ENCODE measurements at places on chromosomes 3 and 15.

DNA sequence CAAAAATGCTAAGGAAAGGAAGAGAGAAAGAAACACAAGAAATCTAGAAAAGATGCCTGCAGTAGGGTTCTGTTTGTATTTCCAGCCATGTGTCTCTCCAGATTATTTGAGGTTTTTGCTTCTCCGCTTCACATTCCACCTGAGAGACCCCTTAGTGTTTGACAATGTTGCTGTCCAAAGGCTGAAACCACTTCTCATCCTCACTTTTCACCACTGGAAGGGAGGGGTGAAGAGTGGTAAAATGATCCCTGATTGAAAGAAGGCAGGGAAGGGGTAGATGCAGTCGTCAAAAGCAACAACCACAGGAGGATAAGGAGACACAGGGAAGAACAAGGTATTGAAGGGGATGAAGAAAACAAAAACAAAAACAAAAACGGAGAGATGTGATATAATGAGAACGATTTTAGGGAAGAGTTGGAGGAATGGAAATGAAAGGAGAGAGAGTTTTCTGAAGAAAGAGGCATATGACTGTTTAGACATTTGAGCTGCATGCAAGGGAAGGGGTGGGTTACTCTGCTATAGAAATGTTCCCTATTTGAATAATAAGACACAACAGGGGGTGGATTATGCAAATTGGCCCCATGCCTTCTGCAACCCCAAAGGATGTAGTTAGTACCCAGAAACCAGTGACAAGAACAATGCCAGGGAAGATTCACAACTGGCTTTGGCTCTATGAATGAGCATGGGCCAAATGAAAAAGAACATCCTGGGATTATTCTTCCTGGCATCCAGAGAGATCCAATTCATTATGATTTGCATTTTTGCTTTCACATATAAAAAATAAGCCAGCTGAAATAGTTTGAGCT, 235.9 kb downstream of the GAP43 start:
- no peak for DNase-seq

GRCh38 chr15:98131924-98132323, 171.4 kb downstream of the ARRDC4 start:
- DNase-seq = no peak

GRCh38 chr3:155441026-155441425, 147.5 kb upstream of the STRIT1 start:
- DNase-seq = no peak

GRCh38 chr3:67644827-67645226, 9.6 kb downstream of the SUCLG2 start:
- DNase-seq = no peak

GRCh38 chr3:151011427-151011826, 38.9 kb upstream of the CLRN1 start:
- no peak for DNase-seq

DNA sequence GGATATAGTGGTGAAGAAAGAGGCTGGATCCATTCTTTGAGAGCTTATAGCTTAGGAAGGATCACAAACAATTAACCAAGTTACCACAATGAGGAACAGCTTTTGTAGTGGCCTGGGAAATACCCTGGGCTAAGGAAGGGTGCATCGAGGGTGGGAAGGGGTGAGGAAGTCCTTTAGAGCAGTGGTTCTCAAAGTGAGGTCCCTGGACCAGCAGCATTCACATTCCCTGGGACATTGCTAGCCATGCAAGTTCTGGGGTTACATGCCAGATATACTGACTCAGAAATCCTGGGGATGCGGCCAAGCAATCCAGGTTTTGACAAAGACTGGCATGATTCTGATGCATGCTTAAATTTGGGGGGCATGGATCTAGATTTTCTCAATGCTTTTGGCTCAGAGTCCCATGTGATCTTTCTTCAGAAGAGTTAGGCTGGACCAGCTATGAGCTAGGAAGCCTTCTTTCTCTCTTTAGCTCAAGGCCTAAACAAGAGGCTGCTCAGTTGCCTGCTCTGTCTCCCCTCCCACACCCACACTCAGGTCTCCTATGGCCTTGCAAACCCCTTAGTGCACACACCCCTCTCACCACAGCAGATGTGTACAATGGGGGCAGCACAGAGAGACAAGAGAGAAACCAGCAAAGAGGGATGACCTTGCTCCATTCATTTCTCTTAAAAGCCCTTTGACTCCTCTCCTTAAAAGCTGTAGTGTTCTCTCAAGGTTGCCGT, 1.8 kb upstream of the CCR1 start:
- DNase-seq = no peak

DNA sequence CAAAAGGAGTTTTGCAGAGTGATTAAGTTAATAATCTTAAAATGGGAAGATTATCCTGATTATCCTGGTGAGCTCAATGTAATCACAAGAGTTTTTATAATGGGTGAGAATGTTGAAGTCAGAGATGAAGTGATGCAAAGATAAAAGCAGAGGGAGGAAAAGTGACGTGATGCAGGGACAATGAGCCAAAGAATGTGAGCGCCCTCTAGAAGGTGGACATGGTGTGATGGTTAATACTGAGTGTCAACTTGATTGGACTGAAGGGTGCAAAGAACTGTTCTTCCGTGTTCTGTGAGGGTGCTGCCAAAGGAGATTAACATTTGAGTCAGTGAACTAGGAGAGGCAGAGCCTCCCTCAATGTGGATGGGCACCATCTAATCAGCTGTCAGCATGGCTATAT, 569.6 kb upstream of the AGTR1 start:
- DNase-seq = no peak

GRCh38 chr3:52685709-52686691, at the start of the genes GNL3 and PBRM1:
TSS of gene GNL3 (plus strand) at chr3:52686032. CDS start at chr3:52686093, 61 bp downstream.
TSS of gene PBRM1 (minus strand) at chr3:52685913.
- DNase-seq = peak; percentile 90

DNA sequence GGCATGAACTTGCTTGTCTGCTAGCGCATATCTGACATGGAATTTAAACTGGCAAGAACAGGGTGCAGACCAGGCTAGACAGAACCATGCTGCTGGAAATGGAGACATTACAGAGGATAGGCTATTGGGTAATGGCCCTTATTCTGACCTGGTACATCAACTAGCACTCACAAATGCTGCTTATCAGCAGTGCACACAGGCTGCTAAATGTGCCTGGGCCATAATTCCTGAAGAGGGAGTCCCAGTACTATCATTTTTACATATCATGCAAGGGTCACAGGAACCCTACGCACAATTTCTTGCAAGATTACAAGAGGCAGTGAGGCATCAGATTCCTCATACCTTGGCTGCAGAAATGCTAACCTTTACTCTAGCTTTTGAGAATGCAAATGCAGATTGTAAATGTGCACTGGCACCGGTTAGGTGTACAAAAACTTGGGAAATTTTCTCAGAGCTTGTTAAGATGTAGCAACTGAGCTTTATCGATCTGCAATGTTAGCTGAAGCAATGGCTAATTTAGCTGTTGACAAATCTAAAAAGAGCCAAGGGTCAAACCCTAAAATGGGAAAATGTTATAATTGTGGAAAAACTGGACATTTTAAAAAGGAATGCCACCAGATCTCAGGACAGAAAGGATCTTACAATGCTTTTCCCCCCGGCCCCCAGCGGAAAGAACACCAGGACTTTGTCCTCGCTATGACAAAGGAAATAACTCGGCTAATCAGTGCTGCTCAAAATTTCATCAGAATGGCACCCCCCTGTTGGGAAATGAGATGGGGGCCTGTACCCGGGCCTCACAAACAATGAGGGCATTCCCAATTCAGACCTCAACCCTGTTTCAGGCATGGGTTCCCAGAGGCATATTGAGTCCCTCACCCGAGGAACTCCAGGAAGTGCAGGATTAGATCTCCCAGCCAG, 21.1 kb downstream of the CCRL2 start:
- DNase-seq = no peak

DNA sequence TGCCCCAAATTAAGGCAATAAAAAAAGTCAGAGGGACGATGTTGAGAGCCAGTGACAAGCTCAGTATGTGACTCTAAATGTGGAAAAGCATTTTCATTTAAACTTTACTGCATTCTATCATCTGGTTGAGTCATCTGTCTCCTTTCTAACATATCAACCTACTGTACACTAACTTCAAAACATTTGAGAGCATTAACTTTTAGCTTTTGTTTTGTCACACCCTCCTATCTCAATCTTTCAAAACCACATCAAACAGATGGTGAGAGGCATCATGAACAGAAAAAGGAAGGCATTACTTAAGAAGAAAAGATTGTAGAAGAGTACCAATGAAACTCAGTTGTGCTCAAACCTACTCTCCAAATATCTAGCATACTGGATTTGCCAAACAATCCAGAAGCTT, 4.8 kb downstream of the LRRC58 start:
- no peak for DNase-seq

DNA sequence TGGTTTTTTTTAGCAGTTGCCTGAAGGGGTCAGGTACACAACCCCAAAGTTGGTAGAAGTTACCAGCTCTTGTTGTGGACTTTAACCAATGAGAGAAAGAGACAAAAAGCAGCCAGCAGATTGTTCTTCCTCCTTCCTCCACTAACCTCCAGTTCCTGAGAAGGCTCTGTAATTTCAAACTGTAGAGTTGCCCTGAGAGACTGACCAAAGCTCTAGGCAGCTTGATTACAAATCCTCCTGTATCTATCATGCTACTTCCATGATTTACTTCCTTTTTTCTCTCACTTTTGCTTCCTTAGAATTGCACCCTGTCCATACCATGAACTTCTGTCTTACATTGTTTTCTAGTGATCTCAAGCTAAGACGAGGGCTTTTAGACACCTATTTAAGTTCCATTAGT, 29.2 kb downstream of the NSUN3 start:
- no peak for DNase-seq

DNA sequence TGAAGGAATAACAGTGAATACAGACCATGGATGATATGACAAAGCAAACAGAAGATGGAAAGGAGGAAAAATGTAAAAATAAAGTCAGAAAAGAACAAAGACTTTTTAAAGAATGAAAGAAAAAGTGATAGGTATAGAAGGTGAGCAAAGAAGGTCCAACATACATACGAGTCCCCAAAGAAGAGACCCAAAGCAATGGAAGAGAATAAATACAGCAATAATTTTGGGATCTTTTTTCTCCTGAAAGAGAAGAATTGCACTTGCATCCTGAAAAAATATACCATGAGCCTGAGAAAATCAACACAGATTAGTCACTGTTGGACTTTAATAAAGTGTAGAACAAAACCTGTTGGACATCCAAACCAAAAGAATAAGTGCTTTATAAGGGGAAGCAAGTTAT, 85.3 kb upstream of the SLC6A1 start:
- no peak for DNase-seq

DNA sequence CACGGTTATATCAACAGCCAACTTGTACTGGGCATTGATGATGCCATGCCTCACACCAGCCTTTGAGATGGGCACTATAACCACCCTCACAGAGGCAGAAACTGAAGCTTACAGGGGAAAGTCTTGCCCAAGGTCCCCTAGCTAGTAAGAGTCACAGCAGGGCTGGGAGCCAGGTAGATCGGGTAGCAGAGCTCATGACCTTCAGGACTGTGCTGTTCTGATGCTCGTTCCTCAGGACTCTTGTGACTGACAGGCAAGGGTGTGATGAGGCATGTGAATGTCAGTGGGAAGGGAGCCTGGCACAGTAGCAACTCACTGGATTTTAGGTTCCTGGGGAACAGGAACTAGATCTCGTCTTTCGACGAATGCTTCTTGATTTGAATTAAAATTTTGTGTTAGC, 65.7 kb downstream of the RLBP1 start:
- DNase-seq = no peak

- no peak for DNase-seq
These were observed 9.2 kb upstream of the HLTF start for GRCh38 chr3:149095487-149095886.

- DNase-seq = no peak
These were observed 28.2 kb upstream of the BCL6 start for GRCh38 chr3:187773233-187774184.

DNA sequence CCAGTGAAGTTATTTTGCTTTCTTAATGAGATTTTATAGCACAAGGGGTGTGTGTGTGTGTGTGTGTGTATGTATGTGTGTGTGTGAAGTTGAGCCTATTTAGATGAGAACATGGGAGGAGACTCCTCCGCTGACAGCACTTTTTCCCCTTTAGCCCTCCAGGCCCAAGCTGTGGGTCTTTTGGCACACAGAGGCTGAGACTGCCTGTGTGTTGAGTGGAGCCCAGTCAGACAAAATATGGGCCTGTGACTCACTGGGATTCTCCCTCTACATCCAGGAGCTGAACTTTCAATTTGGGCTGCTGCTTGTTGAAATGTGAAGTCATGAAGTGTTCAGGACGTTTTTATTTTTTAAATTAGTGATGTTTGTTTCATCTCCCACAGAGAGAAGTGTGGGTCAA, 108.0 kb downstream of the MFSD1 start:
- no peak for DNase-seq

GRCh38 chr3:154967090-154967489, 113.0 kb upstream of the MME start:
- DNase-seq = no peak

DNA sequence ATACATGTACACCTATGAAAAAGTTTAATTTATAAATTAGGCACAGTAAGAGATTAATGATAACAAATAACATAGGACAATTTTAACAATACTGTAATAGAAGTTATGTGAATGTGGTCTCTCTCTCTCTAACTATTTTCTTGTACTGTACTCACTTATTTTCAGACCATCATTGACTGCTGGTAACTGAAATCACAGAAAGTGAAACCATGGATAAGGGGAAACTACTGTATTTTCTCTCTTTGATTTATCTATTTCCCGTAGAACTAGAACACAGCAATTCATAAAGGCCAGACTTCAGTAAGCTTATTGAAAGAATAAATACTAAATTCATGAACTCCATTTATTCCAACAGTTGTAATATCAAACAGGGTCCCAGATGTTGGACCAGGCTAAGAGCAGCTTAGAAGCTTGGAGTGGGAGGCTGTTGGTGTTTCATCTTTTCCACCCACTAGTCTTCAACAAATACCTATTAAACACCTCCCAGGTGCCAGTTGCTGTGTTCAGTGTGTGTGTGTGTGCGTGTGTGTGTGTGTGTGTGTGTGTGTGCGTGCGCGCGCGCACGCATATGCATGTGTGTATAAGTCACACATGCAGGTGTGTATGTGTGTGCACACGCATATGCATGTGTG, 235.4 kb downstream of the FOXP1 start:
- DNase-seq = no peak

DNA sequence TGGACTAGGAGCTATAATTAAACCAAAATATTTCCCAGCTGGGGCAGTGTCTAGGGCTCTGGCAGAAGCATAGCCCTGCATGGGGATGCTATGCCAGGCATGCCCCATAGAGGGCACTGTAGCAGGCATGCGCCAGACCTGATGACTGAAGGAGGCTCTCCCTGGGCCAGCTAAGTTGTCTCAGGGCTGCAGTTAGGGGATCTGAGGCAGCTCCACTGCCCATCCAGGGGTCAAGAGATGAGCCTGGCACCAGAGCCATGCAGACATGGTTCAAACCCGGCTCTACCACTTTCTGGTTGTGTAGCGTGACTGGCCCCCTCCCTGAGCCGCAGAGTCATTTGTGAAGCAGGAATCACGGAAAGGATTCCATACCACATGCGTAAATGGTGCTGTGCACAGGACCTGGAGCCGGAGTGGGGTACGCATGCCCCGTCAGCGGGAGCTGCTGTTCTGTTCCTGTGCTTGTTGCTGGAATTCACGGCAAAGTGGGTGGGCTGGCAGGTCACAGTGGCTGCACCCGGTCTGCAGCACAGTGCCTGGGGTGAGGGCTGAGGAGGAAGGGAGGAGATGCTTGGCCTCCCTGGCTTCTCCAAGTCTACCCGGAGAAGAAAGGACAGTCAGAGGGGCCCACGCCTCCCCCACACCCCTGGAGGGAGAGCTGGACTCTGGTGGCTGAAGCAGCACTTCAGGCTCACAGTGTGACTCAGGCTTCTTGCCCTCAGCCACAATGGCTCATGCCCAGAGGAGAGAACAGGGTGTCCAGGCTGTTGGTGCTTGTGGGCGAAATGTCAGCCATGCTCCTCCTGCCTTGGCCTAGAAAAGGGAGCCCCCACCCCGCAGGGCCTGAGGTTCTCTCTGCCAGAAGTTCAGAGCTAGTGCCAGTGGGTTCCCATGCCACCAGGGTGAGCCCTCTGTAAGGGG, 43.1 kb downstream of the DNASE1L3 start:
- peak; percentile 25 for DNase-seq

Measured in activated effector memory CD4-positive, alpha-beta T cell treated with Interleukin-2 at 50 U/mL for 16 hours (primary cell).